ENCODE measurements at places on chromosomes 5 and 9.

DNA sequence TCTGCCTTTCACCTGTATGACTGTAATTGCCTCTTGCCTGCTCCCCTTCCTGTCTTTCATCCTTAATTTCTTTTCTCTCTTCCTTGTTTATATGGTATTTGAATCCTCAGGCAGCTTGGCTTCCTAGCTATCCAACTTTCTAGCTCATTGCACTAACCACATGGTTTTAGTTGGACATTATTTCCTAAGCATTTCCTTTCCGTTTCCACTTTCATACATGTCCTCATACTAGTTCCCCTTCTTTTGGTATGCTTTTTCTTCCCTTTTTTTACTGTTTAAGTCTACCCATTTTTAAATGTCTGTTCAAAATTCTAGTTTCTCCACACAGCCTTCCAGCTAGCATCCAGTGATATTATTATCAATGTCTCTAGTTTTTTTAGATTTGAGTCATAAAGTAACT lies 6.6 kb downstream of the CWC27 start:
- no peak for DNase-seq

GRCh38 chr9:18829873-18830272 lies 203.1 kb downstream of the SAXO1 start:
- DNase-seq, result no peak

DNA sequence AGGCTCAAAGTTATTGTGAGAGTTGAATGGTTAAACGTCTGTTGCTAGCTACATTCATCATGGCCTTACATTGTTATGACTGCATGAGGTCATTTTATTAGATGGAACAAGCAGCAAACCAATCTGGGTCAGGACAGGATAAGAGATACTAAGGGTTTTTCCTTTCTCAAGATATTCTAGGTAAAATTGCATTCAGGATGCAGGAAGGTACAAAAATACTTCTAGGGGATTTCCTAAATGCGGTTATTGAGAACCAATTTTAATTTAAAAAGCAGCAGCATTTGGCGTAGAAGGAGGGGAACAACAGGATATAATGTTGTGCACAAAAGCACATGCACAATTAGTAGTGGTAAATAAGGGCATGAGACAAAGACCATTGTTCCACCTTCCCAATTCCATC lies 39.2 kb upstream of the LURAP1L start:
- no peak for DNase-seq

DNA sequence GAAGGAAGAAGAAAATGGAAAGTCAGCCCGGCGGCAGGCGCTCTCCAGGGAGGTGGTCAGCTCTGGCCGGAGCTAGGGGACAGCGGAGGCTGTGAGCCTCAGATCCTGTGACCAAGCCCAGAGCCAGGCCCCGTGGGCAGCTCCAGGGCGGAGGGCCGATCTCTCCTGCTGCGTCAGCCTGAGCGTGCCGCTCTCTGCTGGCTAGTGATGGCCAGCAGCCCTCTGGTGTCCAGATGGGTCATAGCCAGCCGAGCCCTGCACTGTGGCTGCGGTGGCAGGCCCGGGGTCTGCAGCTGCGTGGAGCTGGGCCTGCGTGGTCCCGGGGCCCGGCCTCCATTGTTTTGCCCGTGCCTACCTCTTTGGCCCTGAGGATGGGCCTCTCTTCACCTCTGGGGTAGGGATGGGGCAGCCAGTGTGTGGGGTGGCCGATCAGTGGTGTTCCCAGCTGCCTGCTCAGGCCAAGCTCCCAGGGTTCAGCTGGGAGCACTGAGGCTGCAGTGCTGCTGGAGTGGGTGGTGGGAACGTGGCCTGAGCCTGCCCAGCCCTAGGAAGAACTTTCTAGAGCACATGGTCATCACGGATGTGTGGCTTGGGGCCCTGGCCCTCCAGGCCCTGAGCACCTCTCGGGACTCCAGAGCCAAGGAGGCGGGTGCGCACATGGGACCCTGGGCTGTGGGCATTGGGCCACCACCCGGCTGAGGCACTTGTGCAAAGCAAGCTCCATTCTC lies 17.1 kb upstream of the NRARP start:
- DNase-seq, result no peak

DNA sequence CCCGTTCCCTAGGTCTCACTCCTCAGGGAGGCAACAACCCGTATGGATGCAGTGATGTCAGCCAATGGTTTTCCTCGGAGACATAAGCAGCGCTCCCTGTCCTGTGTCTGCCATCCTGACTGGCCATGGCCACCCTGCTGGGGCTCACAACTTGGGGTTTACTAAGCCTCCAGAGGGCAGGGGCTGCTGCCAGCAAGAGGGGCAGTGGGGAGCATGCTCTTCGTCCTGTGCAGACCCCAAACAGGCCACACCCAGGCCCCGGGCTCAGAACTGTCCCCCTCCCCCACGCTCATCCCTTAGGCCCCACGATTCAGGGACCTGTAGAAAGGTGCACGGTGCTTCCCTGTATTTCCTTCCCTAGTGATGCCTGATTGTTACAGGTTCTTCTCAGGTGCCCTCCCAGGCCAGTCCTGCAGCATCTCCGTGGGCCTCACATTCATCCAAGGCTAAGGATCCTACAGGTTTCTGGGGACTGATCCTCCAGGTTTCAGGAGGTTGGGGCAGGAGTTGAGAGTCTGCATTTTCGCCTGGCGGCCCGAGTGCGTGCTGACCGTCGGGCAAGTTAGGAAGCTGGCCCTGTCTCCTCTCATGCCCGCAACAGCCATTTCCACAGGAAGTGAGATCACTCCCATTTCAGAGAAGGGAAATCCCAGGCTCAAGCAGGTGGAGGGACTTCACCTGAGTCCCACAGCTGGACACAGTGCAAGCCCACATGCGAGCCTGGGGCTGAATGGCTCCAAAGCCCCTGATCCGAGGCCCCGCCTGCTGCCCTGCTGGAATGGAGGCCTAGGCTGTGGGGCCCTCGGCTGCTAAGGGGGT lies 217.6 kb downstream of the ROR2 start:
- no peak for DNase-seq

DNA sequence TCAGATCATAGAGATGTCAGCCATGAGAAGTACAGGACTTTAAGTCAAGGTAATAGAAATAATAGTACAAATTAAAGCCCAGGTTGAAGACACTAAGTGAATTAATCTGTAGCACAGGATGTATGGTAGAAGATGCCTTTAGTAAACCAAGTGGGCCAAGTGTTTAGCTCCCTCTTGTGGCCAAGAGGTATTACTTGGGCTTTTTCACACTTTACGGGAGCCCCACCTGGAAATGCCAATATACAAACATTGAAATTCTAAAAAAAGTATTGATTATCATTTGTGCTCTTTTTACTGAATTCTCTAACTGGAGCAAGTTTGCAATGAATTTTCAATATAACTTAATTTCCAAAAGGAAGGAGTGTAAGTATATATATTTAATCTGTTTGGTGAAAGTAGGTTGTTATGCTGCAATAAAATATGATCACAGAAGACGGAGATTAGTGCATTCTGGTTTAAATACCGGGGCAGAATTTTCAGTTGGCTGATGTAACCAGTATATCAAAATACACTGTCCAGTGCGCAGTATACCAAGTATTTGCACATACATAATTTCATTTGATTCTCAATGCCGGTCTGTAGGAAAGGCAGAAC lies 84.7 kb downstream of the PARP8 start:
- DNase-seq, result peak; percentile 18

- no peak for DNase-seq
Observed at GRCh38 chr5:59449905-59450644, 443.5 kb downstream of the PDE4D start.

Measured in thymus (tissue), 14 donors.